Stimulated activated CD4-positive, alpha-beta T cell treated with anti-CD3 and anti-CD28 coated beads, Interleukin-15, amount 100 ng/mL, for 48 hours (primary cell): ENCODE measurements at places on chromosomes 3 and 15.

GRCh38 chr15:63065262-63066221, 23.0 kb downstream of the TPM1 start:
- no peak for DNase-seq

- no peak for DNase-seq
Observed at GRCh38 chr3:18591120-18591519, 166.0 kb upstream of the SATB1 start.

DNA sequence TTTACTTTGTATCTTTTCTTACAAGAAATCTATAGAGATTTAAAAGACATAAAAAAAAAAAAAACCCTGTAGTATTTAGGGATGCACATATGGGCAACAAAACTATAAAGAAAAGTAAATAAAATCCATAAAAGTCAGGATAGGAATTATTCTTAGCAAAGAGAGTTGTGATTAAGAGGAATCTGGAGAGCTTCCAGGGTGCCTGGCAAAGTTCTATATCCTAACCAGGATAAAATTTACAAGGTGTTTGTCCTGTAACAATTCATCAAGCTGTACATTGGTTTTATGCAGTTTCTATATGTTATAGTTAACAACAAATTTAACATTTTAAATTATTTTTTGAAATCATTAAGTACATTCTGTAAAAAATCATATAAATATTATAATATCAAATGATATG, 7.9 kb downstream of the SECISBP2L start:
- DNase-seq, result no peak

- no peak for DNase-seq
Observed at GRCh38 chr3:194382892-194383223, 13.3 kb upstream of the LRRC15 start.

DNA sequence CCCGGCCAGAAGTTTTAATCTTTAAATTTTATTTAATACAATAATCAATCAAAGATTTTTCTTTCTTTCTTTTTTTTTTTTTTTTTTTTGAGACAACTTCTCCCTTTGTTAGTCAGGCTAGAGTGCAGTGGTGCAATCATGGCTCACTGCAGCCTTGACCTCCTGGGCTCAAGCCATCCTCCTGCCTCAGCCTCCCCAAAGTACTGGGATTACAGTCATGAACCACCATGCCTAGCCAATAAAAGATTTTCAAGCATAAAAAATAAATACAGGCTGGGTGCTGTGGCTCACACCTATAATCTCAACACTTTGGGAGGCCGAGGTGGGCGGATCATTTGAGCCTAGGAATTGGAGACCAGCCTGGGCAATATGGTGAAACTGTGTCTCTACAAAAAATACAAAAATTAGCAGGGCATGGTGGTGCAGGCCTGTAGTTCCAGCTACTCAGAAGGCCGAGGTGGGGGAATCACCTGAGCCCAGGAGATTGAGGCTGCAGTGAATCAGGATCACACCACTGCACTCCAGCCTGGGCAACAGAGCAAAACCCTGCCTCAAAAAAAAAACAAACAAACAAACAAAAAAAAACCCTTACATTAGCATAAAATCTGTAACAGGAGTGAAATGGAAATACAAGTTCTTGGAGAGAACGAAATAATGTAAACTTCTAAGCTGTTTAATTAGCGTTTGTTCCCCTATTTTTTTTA, 29.1 kb upstream of the SRP14 start:
- no peak for DNase-seq

GRCh38 chr3:4835616-4836043, 143.6 kb upstream of the BHLHE40 start:
- no peak for DNase-seq

- no peak for DNase-seq
Observed at GRCh38 chr3:59884409-59884808, 834.6 kb upstream of the CFAP20DC start.

- no peak for DNase-seq
Observed at GRCh38 chr3:3305084-3305483, 125.6 kb upstream of the CRBN start.

DNA sequence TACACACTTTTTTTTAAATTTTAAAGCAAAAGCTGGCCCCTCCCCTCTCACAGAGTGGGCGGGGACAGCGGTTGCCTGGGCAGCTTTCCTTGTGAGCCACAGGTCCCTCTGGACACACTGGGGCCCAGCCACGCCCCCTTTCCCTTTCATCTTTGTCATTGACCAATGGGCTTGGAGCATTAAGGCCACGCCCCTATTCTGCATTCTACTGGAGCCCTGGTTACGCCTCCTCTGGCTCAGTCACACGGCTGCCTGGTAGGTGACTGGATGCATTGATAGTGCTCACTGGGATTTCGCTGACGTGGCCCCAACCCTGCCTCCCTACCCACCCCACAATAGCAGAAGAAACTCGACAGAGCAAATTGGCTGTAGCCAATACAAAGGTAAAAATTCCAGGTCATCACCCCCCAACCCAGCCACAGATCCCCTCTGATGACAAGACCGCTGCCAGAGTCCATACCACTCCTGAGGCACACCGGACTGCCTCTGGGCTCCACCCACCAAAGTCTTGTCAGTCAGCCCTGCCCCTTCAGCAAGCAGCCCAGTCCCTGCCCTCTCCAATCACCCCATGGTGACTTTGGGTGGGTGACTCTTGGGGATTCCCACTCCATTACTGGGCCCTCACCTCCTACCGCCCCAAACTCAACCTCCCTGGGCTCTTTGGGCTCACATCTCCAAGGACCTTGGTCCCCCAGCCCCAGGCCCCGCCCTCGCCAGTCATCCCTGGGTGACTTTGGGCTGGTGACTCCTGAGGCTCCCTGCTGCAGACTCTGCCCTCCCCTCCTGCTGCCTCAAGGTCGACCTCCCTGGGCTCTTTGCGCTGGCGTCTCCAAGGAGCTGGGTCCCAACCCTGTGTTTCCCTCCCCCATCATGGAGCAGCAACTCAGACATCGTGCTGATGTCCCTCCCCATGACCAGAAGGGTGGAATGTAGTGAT, 112.2 kb upstream of the FAN1 start:
- DNase-seq, result no peak

DNA sequence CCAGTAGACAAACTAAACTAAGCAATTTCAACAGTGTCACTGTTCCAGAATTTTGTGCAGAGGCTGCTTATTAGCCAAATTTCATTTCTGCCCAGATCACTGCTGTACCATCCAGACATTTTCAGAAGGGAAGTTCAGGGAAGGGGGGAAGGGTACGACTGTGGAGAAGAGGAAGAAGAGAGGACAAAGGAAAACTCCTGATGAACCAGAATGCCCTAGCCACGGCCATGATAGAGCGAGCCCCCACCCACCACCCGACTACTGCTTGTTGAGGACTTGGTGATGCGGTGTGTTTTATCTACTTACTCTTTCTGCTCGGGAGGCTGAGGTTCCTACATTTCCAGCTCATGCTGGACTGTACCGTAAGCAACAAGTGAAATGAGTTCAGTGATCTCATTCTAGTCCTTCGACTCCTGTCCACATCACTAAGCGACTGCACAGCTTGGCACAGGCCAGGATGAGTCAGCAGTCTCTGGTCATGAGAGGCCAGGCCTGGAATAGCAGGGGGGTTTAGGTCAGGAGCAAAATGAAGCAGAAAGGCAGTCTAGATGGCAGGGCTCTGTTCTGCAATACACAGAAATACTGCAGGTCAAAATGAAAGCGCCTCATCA, 330.8 kb downstream of the TIGIT start:
- DNase-seq, result no peak

- no peak for DNase-seq
Observed at GRCh38 chr15:82317091-82317489, 32.2 kb downstream of the GOLGA6L10 start.

- DNase-seq, result no peak
Observed at GRCh38 chr15:58908550-58909309, 24.7 kb downstream of the SLTM start.

DNA sequence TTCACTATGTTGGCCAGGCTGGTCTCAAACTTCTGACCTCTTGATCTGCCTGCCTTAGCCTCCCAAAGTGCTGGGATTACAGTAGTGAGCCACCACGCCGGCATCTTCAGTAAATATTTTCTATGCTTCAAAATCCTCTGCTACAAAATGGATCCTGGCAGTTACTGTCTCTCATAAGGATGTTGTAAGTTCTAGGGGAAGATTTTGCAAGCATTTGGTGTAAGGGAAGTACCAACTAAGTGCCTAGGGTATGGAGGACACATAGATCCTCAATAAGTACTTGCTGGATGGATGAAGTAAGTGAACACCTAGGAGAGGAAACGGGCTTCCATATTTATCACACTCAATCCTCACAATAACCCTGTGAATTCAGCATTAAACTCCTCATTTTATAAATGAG, 6.6 kb downstream of the TM4SF4 start:
- no peak for DNase-seq
